Muscle of back (tissue), 13 donors: ENCODE measurements at places on chromosomes 5 and 9.

DNA sequence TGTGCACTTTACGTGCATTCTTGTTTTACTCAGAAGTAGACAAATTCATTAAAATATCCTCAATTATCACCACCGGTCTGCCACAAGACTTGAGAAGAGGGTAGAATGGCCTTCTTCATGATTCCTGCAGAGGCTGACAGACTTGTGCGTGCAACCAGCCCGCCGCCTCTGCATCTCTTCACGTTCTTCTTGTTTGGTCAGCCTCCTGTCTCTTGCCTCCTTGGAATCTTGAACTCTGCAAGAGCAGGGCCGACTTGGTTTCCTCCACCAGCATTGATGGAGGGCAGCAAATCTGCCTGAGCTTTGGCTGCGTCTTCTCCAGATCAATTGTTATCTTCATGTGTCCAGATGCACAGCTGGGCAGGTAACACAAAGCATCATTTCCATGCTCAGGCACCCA lies 20.2 kb downstream of the UBE2QL1 start:
- DNase-seq: no peak

- DNase-seq: no peak
These were observed 165.9 kb downstream of the ZNF608 start for GRCh38 chr5:124580512-124580911.

GRCh38 chr9:124752967-124753366 lies 18.1 kb downstream of the NR6A1 start:
- no peak for DNase-seq

DNA sequence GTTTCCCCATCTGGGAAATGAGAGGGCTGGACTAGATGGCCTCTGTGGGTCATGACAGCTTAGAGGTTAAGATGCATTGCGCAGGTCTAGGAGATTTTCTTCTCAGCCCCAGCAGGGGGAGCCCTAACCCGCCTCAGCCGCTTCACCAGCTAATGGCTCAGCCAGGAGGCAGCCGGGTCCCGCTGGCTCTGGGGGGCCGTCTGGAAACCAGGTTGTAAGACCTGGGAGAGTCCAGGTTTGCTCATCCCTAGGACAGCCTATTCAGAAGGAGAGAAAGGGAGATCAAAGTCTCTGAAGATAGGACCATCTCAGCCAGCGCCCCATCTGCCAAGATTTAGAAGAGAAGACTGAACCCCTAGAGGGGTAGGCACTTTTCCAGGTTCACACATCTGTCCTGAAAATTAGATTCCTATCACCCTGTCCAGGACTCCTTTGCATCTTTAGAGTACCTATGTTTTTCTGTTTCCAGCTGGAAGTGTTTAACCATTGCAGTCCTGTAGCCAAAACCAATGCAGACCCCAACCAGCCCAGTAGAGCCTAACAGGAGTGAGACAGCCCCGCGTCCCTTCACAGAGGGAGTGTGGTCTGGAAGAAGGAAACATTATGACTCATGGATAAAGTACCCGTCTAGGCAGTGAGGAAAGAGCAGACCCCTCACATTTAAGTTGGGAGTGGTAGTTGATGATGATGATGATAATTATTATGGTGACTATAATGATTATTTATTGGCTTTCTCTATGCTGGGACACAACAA lies 27.5 kb downstream of the SPARC start:
- DNase-seq: peak; percentile 88

DNA sequence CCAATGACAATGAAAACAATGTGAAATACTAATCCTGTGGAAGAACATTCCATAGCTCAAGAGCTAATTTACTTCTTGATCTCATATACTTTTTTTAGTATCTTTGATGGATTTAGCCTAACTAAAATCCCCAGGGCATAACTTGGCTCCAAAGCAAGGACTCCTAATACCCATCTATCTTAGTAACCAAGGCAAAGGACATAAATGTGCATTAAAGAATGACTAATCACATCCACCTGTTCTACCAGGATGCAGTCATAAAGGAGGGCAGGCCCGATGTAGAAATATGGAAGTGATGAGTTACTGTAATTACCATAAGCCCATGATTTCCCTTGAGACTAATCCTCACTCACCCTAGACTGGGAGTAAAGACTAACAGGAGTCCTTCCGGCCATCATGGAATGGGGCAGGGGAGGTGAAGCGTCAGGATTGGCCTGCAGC lies 56.9 kb downstream of the KIF24 start:
- no peak for DNase-seq

GRCh38 chr9:29969856-29970647 lies 2396.8 kb upstream of the C9orf72 start:
- DNase-seq: no peak

DNA sequence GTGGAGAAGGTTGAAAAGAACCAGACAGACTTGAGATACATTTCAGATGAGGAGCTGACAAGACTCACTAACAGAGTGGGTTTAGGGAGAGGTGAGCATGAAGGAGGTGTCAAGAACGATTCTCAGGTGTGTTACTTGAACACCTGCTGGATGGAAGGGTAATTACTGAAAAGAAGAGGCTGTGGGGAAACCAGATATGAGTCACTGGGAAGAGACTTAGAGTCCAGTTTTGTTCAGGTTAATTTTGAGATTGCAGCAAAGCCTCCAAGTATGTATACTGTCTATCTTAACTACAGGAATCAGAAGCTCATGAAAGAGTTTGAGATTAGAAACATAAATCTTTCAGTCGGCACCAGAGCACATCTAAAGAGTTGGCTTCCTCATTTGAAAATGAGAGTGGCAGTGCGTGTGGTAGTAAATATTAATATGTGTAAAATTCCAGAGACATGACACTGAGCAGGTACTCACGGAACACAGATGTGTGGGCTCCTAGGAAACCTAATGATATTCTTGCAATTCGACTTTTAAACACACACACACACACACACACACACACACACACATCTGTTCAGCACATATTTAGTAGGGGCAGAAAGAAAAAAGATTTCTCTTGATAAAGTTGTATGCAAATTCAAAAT lies 197.1 kb downstream of the CDH18 start:
- DNase-seq: no peak

DNA sequence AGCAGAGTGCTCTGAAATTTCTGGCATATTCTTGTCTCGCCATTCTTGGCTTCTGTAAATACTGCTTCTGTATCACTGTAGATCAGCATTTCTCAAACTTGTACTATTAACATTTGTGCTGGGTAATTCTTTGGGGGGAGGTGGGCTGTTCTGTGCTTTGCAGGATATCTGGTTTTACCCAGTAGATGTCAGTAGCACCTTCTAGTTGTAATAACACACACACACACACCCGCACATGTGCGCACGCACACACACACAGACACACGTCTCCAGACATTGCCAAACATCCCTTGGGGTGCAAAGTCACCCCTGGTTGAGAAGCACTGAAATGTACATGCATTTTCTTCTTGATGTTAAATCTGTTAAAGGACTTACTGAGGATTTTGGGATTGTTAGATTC lies 304.1 kb downstream of the MAT2B start:
- DNase-seq: no peak

GRCh38 chr5:55672477-55672911 lies 39.6 kb downstream of the SLC38A9 start:
- DNase-seq: no peak

GRCh38 chr5:50717651-50718050 lies 51.2 kb downstream of the PARP8 start:
- DNase-seq: no peak

GRCh38 chr5:15621094-15621493 lies 121.1 kb downstream of the FBXL7 start:
- no peak for DNase-seq

DNA sequence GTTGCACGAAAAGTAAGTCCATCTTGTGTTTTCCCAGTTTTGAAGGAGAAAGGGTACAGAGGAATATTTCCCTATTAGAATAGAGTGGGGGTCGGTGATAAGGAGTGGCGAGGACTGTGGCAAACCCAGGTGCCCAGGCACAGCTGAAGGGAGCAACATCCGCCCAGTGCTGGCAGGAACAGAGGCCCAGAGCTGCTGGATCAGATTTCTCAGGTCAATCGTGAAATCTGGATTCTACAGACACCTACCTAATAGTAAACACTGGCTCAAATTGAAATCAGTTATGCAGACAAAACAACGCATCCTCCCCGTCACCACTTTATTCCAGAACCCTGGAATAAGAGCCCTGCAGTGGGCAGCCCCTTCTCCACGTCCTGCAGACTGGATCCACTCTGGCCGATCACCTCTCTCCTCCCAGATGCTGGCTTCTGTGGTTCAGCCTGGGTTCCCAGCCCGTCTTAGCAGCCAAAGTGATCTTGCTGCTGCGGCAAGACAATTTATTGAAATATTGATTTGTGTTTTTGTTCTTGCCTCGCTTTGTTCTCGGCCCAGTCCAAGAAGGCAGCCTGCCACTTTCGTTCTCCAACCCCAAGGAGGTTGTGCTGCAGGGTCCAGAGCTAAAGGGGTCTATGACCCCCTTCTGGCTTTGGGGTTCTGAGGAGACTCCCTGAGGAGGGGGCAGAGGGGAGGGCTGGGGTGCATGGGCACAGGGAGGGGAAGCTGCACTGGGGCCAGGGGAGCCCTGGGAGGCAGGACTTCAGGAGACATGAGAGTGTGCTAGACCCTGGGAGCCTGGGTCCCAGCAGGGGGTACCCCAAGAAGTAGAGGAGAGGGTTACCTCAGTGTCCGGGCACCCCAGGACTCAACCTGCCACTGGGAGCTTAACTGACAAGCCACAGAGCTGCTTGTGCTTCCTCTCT lies 103.3 kb downstream of the ZNF354C start:
- DNase-seq: no peak

DNA sequence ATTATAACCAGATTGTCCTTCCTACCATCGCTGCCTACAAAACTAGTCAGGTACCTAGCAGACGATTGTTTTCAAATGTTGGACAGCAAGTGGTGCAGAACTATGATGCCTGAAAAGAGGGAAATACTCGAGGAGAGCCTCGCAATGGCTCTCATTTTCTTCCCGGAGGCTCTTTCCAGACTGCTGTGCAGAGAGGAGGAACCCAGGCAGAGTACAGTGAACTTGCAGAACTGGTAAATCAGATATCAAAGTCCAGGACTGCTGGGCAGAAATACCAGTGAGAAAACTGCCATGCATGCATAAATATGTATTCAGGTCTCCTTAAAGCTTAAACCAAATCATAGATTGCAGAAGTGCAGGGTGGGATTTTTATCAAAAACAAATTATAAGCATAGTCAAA lies 26.4 kb upstream of the UGT3A1 start:
- DNase-seq: no peak

DNA sequence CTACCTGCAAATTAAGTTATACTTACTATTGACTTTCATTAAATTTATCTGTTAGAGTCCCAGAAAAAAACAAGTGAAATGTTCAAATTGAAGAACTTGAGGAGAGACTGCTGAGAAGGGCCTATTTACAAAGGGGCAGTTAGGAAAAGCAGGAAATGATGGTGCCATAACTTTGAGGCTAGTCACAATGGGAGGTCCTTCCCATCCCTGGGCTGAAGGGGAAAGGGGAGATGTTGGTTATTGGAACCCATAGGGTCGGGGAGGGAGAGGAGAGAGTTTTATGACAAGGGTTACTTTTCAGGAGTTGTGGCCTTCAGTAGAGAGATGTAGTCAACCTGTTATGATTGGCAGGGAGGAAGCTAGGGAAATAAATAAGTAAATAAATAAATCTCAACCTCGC lies 169.1 kb downstream of the DMRT2 start:
- no peak for DNase-seq

DNA sequence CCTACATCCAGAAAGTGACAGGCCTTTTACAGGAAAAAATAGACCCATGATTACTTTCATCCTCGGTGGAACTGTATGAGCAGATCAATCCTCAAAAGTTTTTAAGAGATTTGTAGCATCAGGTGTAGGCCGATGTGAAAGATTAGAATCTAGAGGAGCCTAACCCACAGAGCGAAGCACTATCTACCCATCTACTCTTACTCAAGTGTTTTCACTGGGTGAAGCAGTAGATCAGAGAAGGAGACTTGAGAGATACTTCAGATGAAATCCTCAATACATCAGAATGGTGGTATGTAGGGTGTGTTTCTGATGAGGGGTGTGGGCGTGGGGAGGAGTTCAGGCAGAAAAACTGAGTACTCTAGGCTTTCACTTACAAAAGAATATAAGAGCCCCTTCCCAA lies 192.8 kb downstream of the FER start:
- no peak for DNase-seq

DNA sequence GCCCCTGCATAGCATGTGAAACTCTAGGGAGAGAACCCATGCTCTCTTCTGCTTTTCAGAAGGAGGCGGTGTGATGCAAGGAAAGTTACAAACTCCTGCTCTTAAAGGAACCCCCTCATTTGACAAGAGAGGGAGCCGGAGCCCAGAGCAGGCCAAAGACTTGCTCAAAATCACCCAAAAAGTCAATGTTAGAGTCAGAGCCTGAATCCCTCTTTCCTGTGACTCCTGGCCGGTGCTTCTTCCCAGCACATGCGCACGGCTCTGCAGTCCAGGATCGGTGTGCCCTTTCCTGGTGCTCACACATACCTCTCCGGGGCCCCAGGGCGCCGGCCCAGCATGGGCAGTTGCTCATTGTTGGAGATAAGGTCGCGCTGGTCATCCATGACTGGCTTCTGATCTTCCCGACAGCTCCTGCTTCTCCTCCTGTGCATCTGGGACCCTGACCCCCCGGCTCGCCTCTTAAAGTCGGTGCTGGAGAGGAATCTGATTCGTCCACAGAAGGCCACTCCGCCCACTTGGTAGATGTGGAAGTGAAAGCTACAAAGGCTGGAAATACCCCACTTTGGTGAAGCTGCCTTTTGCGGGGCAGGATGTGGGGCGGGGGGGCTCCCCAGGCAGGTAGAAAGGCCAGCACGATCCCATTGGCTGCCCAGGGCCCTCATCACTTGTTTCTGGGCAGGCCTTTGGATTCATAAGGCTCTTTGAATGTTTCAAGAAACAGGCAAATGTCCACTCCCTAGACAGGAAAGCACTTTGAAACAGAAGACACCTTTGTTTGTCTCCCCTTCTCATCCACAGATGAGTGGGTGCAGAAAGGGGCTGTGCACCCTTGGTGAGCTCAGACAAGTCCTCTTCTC lies at the start of gene CD74:
TSS of gene CD74 (minus strand) at position 592 of the 857 bp plus-strand sequence. CDS start at position 431, 161 bp downstream.
- peak; percentile 59 for DNase-seq

DNA sequence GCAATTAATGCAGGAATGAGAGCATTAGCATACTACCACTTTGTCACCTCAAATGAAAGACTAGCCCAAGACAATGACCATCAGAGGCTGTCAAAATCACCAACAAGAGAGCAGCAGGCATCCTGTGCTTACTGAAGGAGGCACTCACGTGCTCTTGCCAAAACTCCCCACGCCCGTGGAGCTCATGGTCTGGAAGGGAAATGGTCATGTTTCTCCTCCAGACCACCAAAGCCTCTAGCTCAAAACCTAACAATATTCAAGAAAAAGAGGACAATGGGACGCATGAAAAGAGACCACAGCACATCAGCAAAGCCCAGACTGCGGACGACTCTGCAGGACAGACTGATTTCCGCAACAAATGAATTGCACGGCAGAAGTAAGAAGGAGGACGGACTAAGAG lies 12.8 kb downstream of the AKNA start:
- DNase-seq: no peak

GRCh38 chr9:6598249-6598725 lies 47.2 kb downstream of the GLDC start:
- DNase-seq: no peak

- DNase-seq: peak; percentile 32
These were observed 92.9 kb upstream of the MTAP start for GRCh38 chr9:21709464-21710058.
